ENCODE measurements at places on chromosomes 11 and 22. TPM values are rescaled to one million over a fixed set of nuclear protein-coding genes. Genes with fewer than 3 reads are reported as not detected.
A peak's percentile ranks its signal among the peaks of the same experiment; 100 is the strongest.

GRCh38 chr11:102306048-102306597, 11.2 kb upstream of the BIRC3 start:
- no peak for DNase-seq

GRCh38 chr11:7577291-7578190, 63.7 kb downstream of the PPFIBP2 start:
- DNase-seq: no peak

DNA sequence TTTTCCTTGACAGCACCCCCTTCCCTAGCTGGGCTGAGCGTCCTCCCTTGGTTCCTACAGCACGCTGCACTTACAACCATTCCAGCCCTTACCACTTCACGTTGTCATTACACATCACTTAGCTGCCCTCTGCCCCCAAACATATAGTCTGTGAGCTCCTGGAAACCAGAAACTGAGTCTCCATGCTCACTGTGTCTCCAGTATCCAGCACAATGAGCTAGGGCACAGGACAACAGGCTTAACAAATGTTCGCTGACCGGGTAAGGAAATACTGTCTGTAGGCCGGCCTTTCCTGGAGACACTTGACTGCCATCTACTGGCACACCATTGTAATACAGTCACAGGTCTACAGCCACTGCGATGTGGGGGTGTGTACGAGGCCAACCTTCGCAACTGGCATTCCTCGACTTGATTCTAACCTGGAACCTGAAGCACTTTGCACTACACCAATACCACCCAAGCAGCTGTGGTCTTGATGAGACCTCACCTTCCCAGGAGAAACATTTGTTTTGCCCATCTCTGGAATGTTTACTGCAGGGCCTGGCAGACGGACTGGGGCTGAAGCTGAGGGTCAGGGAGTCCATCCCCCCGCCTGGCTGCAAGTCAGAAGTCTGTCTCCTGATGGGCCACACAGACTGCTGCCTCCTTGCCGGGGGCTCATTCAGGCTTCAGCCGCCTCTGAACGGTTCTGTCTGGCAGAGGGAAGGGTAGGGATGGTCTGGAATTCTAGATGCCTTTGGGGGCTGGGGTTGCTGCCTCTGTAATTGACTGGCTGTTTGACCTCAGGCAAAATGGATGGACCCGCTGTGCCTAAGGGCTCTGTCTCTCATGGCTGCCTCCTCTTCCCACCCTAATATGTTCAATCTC, 72.0 kb downstream of the SYN3 start:
- no peak for DNase-seq

GRCh38 chr11:6079463-6079862, 28.0 kb upstream of the OR56B4 start:
- no peak for DNase-seq

GRCh38 chr22:50603511-50604255, 3.1 kb downstream of the MAPK8IP2 start:
- no peak for DNase-seq

Gene ZNRD2
- total RNA-seq: 34.9 TPM

Gene MRGPRE
- not detected for total RNA-seq

DNA sequence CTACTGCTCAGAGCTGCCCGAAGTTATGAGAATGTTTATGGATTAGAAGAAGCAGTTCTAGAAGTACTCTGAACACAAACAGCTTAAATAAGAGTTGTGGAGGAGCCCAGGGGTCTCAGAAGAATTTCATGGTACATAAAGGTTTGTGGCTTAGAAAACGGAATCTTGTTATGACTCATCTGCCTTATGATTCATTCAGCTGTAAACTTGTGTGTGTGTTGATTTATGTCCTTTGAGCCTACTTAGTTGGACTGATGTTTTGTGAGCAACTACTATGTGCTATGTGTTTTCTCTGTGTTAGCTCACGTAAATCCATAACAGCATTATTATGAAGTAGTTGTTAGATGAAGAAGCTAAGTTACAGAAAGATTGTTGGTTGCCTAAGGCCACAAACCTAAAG, 203.7 kb downstream of the PGR start:
- no peak for DNase-seq

DNA sequence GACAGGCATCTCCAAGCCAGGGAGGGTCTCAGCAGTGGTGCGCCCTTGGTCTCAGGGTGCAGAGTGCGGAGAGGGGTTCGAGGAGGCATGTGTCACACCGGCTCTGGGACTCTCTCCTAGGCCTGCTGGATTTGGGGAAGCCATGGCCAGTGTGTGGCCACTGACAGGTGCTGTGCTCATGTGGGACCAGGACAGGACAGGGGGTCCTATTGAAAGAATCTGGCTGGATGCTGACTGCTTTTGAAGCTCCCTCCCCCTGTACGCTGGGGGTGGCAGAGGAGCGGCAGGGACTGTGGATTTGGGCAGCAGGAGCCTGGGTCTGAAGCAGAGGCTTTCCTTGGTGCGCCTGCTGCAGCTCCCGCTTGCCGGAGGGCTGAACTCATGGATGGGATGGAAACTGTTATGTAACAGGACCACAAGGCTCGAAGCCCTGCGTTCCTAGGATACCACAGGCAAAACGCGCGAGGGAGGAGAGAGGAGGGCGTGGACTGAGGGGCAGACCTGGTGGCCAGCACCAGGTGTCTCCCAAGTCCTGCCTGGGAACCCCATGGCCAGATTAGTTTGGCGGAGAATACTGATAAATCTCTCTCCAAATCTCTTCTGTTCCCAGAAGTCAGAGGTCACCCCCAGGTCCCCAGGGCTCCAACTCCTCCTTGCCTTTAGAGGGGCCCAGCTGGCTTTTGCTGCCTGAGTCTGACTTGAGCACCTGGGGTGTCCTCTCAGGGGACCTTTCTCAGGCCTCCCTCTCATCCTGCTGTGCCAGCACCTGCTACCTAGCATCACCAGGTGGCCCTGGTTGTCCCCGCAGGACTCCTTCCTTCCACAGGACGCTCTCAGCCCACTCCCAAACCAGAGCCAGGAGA, 13.8 kb upstream of the TEF start:
- no peak for DNase-seq

DNA sequence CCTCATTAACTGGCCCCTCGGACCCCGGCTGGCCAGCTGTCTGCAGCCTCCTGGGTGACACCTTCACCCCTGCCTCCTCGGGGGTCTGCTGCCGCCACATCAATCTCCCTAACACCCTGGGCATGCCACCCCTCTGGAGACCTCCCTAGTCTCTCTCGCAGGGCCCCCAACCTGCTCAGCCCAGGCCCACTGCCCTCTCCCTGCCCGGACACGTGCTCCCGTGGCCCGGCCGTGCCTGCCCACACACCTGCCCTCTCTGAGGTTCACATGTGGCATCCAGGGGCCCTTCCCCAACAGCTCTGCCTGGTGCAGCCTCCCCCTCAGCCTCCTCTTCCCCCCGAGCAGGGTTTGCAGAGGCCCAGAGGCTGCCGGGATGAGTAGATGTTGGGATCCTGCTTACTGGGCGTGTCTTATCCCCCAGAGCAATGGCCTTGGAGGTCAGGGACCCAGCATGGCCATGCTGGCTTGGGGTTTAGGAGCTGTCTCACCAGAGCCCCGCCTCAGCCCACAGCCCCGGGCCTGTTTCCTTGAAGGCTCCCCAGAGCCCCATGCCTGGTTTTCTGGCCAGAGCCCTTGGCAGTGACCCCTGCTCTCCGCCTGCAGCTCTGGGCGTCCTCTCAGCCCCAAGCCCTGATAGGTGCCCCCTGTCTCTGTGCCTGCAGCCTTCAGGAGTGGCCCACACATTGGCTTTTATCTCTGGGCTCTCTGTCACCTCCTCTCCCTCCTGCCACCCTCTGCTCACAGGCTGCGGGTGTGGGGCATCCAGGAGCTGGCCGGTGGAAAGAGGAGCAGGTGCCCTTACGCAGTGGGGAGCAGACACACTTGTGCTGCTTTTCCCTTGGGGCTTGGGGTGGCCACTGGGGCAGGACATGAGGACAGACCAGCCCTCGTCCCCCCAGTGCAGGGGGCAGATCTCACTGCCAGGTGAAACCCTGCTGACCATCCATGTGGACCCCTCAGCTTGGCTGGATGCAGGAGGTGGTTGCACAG, 25.7 kb upstream of the SEPTIN5 start:
- DNase-seq: no peak

DNA sequence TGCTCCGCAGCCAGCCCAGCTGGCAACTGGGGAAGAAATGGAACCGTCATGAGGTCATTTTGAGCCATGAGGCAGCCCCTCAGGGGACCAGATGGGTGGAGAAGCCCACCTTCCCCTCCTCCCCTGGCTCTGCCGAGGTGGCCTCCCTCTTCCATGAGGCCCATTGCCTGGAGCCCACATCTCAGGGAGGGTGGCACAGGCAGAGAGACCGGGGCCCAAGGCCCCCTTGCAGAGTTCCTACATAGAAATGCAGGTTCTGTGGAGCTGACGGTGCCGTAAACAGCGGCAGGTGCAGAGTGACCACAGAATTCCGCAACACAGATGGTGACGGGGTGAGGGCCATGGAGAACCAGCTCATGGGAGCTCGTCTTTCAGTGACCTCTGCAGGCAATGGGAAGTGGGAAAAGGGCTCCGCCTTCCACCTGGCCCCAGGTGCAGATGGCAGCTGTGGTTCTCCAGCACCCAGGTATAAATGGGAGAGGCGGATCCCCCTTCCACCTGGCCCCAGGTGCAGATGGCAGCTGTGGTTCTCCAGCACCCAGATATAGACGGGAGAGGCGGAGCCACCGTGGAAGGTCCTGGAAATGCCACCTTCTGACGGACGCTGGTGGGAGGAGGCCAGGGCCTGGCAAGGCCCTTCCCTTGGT, 765.4 kb downstream of the BRD1 start:
- DNase-seq: no peak

Gene OR9Q2
- total RNA-seq: not detected

- no peak for DNase-seq
Measured at GRCh38 chr22:22815397-22816170, 72.0 kb upstream of the IGLL5 start.

Gene INCENP
- 14.7 TPM for total RNA-seq

DNA sequence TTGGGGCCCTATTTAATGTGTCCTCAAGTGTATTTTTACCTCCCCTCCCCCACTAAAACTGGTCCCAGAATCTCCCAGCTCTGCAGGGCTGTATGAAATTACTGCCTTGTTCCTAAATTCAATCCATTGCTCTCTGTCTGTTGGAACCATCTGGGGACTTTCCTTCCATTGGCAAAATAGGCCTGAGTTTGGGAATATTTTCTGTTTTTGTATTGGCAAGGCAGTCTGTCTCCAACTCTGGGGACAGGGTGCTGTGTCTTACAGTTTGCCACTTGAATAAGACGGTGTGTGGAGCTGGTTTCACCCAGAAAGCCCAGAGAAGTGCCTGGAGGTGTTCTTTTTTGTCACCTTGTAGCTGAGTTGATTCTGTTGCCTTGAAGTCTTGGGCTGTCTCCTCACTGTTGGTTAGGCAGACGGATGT, 1.3 kb downstream of the PACS1 start:
- DNase-seq: no peak

Gene RASD2
- total RNA-seq: 1.6 TPM

DNA sequence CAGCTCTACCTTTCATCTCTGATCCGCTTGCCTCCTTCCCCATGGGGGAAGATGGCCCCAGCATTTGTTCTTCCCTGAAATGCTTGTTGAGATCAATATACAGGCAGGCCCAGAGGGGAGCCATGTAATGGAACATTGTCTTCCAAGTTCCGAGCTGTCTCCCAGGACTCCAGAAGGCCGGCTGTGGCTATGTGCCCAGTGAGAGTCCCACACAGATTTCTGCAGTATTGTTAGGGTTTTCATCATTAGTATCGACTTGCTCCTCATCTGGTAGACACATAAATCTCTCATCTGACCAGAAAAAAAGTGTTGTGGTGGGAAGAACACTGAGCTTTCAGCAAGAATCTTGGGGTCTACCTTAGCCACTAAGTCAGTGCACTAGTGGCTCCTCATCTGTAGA, 163.4 kb downstream of the TRIM29 start:
- DNase-seq: no peak

- no peak for DNase-seq
Measured at GRCh38 chr11:64747961-64748665, 4.2 kb upstream of the RASGRP2 start.

DNA sequence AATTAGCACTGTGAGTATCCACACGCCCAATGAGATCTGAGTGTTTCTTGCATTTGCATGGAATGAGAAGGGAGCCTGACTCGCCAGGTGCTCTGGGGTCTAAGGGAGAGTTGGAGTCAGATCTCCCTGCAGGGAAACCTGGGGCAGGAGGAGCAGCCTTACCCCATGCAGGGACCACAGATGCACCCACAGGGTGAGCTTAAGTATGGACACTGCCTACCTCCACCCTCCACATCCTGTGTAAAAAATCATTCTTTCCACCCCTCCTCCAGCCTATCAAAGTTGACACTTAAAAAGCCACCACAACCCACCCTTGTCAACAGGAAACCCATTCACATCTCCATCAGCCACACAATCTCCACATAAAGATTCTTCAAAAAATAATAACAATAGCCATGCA, 67.0 kb upstream of the IGLL5 start:
- DNase-seq: no peak

GRCh38 chr22:20254975-20255946, 12.9 kb downstream of the RTN4R start:
- DNase-seq: no peak

- DNase-seq: no peak
Measured at GRCh38 chr11:131582021-131582525, 211.7 kb downstream of the NTM start.

GRCh38 chr11:76918941-76919386, 58.2 kb downstream of the ACER3 start:
- no peak for DNase-seq

Gene ZNF215
- total RNA-seq: 2.5 TPM

- DNase-seq: no peak
Measured at GRCh38 chr11:62853279-62853965, 14.0 kb upstream of the WDR74 start.

Gene GTSE1
- total RNA-seq: 0.39 TPM

DNA sequence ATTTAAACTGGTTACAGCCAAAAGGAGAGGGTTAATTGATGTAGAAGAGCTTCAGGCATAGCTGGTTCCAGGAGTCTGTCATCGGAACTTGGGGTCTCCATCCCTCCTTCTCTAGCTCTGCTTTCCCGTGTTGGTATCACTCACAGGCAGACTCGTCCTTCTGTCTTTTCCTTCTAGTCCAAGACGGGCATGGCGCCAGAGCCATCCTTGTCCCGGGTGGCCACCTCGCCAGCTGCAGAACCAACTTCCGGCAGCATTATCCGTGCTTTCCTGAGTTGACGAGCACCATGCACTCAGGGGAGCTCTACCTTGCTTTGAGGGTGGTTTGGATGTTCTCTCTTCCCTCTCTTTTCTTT, 14.7 kb downstream of the LINC01488 start:
- no peak for DNase-seq

DNA sequence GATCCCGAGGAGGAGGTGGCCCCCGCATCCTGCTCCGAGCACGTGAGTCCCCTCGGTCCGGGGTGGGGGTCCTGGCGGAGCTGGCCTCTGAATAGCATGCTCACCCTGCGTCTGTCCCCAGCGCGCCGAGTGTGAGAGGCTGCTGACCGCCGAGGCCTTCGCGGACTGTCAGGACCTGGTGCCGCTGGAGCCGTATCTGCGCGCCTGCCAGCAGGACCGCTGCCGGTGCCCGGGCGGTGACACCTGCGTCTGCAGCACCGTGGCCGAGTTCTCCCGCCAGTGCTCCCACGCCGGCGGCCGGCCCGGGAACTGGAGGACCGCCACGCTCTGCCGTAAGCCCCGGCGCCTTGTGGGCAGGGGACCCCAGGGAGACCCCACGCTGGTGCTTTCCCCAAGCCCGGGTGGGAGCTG, 3.5 kb downstream of the MUC2 start:
- DNase-seq: peak; percentile 83

- no peak for DNase-seq
Measured at GRCh38 chr11:62217191-62217748, 8.8 kb downstream of the SCGB2A1 start.

Gene MYEOV
- total RNA-seq: 31.4 TPM
